ENCODE measurements at places on chromosomes 12 and 14.

- DNase-seq: peak; percentile 62
Measured at GRCh38 chr12:66035288-66035966, 95.1 kb downstream of the LLPH start.

GRCh38 chr14:64714432-64715025 is 10.3 kb downstream of the PLEKHG3 start:
- no peak for DNase-seq

GRCh38 chr12:79673354-79673753 is 17.4 kb downstream of the PAWR start:
- no peak for DNase-seq

GRCh38 chr14:64556526-64556925 is 6.8 kb downstream of the PPP1R36 start:
- no peak for DNase-seq

DNA sequence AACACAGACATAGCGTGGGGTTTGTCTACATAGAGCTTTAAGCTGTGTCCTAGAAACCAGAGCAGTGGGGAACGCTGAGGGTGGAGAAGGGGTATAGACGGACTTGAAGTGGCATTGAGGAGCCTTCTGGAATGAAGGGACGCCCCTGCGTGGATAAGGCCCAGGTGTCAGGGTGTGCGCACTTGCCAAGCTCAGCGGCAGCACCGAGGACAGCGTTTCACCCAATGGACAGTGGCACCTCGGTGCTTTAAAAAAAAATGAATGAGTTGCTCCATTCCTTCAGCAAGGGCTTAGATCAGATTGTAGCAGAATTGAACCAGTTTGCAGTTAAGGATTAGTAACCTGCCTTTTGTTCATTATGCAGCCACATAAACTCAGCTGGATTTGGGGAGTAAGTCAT is 33.6 kb upstream of the MMP17 start:
- no peak for DNase-seq

DNA sequence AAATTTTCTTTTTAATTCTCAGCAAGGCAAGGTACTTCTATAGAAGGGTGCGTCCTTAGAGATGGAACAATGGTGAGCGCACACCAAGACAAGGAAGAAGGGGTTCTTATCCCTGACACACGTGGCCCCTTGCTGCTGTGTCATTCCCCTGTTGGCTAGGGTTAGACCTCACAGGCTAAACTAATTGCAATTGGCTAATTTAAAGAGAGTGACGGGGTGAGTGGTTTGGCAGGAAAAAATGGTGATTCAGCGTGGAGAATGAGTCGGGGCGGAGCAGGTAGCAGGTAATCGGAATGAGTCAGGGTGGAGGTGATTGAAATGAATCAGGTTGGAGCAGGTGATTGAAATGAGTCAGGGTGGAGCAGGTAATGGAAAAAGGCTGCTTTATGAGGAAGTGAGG is 36.3 kb upstream of the HECTD1 start:
- no peak for DNase-seq

- DNase-seq: no peak
Measured at GRCh38 chr12:13780453-13780852, 200.9 kb downstream of the GRIN2B start.

GRCh38 chr12:70444903-70445302 is 78.8 kb downstream of the KCNMB4 start:
- DNase-seq: no peak

GRCh38 chr14:32920696-32921276 is 17.9 kb upstream of the NPAS3 start:
- no peak for DNase-seq

DNA sequence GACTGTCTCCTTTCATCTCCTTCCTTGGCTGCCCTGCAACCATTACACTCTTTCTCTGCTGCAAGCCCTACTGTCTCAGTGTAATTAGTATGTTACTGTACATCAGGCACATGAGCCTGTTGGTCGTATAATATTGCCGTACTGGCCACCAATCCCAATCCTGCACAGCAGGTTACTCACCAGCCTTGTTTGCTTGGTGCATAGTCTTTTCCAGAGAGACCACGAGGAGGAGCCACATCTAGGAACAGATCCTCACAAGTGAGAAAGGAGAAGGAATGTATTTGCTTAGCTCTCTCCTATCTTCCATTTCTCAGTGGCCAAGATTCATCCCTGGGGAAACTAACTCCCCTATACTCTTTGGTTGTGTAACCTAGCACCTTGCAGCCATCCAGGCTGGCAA is 33.0 kb upstream of the BICDL1 start:
- DNase-seq: peak; percentile 21
